ENCODE measurements at places on chromosomes 13 and 19.

DNA sequence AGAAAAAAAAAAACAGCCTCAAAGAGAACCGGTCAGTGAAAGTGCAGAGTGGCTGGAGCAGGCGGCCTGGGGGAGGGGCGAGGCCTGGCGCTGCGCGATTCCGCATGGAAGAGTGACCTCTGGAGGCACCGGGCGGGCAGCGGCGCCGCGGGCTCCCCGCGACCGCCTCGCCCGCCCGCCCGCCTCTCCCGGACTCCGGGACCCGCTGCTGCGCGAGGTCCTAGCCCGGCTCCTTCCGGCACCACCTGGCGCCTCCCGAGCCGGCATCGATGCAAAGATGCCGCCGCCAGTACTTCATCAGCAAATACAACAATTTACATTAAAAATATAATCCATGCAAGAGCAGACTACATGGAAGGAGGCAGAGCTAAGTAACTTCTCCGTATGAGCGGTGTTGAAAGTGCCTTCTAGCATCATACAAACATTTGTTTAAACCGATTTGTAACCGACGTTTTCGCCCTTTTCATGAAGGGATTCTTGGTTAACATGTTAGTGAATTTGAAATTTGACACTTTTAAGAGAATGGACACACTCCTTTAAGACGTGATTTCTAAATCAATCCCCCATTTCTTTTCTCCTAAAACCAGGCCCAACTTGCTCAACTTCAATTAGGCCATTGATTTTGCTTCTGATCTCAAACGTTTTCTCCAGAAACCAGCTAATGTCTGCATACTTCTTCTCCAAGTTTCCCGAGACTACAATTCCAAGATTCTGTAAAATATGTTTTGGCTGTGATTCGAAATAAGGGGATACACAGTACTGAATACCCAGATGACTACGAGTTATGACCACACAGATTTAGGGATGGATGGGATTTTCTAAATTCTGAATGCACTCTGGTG is 2.1 kb downstream of the EFNB2 start:
- peak; percentile 32 for DNase-seq

DNA sequence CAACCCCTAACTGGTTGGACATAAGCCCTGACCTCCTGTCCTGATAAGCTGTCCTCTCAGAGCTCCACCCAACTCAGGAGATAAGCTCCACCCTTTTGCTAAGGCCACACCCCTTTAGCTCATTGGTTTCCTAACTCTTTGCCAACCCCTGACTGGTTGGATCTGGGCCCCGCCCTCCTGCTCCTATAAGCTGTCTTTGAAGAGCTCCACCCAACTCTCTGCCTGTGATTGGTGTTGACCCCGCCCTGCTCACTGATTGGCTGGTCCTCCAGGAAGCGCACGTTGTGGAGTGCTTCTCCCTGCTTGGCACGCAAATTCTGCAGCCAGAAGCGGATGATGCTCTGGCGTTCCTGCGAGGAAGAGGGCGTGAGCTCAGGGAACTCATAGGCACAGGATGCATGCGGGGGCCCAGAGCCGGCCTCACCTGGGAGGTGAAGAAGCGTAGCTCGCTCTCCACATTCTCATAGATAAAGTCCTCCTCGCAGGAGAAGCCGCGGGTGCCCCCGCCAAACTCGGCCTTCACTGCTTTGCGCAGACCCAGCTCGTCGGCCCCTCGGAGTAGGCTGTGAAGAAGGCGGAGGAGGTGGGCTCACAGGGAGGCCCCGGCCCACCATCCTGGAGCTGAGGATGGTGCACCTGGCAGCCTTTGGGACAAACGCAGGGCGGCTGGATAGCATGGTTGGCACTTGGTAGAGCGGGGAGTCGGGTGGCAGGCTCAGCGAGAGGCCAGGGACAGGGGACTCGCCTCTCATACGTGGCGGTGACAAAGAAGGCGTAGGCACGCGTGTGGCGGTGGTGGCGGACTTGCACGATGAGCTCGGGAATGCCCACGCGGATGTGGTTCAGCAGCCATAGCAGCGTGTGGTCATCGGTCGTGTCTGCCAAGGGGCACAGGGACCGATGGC is 1.7 kb downstream of the ANO8 start:
- DNase-seq, result no peak

DNA sequence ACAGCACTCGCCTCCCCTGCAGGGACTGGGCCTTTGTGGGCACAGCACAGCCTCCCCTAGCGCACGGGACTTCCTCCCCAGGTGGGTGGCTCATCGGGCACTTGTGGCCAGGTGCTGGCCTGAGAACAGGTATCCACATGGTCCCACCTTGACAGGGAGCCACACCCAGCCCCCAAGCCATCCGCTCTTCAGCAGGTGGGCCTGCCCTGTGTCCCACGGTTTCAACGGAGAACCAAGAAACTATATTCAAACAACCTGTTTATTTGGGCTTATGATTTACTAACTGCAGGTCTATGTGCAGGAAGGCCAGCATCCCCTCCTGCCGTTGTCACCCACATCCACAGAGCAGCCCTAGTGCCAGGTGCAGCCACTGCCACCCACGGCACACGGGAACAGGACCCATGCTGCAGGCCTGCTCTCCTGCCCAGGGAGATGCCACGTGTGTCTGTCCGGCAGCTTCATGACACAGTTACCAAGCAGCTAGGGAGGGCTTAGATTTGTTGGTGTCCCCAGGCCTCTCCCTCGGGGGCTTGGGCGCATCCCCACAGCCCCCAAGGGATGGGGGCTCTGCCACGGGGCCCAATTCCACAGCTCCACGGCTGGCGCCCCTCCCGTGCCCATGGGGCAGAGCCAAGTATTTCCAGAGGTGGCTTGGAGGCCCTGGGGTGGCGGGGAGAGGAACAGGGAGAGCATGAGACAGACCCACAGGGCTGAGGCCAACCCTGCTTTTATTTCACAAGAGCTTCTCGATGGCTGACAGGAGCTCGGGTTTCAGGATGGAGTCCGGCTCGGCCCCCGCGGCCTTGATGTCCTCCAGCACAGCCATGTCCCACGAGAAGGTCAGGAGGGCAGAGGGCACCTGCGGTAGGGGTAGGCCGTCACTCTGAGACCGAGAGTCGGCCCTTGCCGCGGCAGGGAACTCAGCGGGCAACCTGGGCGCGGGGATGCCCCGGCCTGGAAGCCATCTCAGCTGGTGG is 12.5 kb downstream of the UBXN6 start:
- no peak for DNase-seq

DNA sequence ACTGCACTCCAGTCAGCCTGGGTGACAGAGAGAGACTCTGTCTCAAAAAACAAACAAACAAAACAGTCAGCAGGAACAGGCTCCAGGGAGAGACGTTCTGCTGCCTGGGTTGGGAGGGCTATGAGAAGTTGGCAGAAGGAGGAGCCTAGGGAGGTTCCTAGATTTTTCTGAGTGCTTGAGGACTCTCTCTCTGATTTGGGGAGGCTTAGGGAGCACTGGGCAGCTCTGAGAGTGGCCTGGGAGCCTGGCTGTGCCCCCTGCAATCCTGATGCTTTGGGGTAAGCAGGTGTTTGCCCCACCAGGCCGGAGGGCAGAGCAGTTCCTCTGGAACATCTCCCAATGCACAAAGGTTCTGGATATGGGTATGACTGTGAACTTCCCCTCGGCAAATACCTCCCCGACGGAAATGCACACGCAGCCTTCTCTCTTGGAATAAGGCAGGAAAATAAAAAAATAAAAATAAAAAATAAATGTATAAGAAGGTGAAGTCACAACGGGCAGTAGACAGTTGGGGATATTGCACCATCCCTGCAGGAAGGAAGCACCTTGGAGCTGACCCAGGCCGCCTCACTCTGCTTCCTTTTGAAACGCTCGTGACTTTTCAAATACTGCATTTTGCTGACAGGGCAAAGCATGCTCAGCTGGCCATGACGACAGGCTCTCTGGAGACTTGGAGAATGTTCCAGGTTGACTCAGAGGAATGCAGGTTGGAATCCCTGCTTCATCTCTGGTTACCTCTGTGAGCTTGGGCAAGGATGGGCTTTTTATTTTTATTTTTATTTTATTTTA is 26.5 kb upstream of the HOMER3 start:
- no peak for DNase-seq

DNA sequence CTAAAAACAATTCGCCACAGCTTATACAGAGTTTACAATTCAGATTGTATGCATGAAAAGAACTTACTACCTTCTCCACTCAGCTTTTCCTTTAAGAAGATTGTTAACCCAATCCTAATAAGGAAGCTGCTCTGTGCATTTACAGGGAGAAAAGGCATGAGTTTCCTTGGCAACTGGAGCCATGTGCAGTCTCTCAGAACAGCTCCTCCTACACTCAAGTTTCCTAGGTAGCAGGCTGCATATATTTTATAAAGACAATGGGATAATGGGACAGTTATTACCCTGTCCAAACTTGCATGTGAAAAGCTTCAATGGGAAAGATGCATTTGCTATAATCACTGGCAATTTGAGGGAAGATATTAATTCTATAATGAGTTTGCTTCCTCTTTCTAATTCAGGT is 125.5 kb upstream of the TRPC4 start:
- no peak for DNase-seq

DNA sequence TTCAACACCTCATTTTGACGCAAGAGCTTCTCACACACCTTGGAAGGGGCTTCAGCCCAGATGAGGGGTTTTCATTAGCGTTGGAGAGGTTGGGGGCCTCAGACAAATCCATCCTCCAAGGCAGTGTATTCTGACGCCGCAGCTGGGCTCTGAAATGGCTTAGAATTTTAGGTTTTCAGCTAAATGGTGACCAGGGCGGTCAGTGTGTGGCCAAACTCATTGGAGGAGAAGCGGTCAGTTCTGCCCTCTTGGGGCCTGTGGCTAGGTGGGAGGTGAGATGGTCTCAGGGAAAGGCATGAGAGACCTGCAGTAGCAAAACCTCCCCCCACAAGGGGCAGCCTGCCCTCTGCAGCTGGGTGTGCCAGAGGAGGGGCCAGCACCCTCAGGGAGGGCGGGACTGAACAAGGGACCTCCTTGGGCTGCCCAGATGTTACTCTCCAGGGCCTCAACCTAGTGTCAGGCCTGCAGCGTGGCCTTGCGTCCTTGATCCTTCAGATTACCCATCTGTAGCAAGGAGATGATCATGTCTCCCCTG is 155.8 kb downstream of the URI1 start:
- DNase-seq, result no peak

DNA sequence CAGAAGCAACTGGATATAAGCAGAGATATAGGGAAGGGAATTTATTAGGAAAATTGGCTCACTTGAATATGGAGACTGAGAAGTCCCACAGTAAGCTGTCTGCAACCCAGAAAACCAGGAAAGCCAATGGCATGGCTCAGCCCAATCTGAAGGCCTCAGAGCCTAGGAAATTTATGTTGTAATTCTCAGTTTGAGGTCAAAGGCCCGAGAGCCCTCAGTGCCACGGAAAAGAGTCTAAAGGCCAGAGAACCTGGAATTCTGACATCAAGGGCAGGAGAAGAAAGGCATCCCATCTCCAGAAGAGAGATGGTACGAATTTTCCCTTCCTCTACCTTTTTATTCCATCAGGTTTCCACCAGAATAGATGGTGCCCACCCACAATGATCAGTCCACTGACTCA is 20.1 kb upstream of the RXFP2 start:
- DNase-seq, result no peak
